ENCODE measurements at places on chromosomes 2 and 18. TPM values are rescaled to one million over a fixed set of nuclear protein-coding genes. Genes with fewer than 3 reads are reported as not detected.

DNA sequence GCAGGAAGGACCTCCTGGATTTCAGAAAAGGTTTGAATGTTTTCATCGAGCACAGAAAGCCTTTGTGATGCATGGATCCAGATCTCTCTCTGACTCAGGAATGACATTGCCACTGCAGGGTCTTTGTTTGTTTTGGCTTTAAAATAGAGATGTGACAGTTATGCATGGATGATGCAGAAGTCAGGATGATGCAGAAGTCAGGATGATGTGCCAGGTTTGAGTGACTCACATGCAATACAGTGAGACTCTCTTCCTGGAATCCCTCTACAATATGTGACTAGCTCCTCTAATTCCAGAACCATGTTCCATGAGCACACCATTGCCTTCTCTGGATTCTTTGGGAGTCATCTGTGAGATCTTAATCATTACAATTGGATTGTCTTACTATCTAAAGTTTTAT lies 177.9 kb upstream of the RAB6C start:
- DNase-seq = no peak

- DNase-seq = no peak
Observed at GRCh38 chr2:10757814-10758286, 36.4 kb downstream of the ATP6V1C2 start.

DNA sequence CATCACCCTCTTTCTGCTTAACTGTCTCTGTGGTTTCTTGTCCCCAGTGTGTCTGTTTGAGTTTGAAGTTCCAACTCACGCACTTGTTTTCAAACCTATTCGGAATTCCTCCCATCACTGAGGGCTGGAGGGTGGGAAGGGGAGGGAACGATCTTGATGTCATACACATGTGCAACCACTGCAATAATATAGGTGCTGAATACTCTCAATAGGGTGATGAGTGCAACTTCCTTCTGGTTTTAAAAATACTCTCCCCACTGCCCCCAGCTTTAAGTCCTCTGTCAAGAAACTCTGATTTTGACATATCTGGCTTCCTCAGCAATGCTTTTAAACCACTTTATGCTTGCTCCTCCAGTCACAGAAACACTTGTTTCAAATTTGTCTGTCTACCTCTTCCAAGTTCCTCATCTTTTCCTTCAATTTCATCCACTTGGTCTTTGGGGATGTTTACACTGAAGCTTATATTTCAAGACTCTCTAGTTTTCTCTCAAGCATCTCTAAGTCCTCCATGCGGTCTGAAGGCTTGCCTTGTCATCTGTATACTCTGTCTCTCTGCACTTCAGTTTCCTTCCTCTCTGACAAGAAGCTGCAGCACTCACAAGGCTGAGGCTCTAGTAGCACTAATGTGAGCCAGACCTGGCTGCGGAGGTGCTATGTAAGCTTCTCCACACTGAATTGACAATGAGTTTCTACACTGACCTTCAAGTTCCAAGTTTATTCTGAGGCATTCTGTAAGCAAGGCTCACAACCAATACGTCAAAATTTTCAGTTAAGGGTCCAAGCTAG lies 422.3 kb downstream of the ZEB2 start:
- no peak for DNase-seq

- DNase-seq = no peak
Observed at GRCh38 chr2:80476535-80477117, 172.1 kb upstream of the LRRTM1 start.

DNA sequence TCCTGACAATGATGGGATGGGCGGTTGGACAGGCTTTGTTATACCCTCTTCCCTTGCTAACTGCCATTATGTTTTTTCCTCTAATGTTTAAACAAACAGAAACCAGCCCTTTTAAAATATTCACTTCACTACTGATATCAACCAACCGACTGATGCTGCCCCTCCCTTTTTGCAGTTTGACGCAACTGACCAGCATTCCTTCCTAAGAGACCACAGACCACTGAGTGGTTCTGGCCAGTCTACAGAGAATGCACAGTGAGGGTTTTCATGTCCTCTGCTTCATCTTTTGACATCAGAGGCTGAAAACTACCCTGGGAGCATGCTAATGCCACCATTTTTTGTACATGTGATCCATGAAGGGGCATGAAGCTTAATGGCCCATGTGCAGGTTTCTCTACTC lies 85.3 kb downstream of the CYP26B1 start:
- DNase-seq = no peak

DNA sequence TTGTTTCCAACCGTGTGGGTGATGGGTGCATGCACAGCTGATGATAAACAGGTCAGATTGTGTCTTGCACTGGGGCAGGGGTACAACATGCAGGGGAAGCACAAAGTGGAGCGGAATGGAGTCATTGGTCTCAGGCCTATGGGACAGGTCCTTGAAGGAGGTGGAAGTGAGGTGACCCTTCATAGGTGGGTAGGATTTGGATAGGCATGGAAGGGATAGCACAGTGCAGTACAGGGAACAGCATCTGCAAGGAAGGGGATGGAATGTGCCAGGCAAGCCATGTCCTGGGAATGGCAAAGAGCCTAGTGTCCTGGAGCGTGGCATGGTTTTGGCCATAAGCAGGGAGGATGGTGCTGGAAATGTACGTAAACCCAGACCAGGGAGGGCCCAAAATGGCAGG lies 143.9 kb downstream of the CAPN13 start:
- DNase-seq = no peak

DNA sequence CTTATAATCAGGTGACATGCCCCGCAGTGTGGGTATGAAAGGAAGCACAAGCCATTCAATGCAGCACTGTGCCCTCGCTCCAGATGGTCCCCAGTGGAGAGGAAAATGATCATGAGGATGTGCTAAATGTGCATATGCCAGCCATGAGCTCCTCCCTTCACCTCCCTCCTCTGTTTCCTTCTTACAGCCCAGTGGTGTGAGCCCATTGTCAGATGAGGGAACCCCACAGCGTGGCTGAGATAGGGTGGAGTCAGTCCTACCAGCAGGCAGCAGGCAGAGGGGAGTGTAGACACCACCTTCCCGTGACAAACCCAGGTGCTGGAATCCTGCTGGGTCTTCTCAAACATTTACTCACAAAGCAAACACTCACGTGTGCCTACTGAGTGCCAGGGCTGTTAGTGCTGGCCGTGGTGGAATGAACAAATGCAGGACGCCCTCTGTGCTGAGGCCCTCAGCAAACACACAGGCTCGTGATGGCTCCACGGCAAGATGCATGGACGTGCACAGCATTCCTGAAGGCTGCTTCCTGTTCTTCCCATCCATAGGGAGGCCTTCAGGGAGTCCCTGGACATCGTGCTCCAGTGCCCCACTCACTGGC lies 181.7 kb upstream of the TPO start:
- DNase-seq = no peak

DNA sequence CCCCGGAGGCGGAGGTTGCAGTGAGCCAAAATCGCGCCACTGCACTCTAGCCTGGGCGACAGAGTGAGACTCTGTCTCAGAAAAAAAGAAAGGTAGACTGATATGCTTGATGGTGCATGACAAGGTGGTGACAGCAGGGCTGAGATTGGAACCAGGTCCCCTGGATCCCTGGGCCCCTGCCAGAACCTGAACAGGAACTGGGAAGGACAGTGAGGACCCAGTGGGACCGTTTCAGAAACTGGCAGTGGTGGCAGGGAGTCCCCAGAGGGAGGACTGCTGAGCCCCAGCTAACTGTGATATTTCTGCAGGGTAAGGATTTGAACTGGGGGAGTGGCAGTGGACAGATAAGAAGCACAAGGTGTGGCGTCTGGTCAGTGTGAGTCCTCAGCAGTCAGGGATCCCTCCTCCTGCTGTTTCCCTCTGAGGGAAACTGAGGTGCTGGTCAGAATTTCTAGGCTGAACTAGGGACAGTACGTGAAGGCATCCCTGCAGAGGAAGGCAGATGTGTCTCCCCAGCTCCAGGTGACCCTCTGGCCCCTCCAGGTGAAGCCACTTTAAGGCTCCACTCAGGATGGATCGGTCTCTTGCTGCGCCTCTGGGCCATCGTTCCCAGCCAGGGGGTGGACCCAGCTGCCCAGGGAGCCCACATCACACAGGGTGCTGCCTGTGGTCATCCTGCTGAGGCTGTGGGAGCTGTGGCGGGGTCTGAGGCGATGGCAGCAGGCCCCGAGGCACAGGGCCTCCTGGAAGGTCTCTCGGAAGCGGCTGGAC lies 5.6 kb downstream of the NMUR1 start:
- DNase-seq = no peak

- DNase-seq = no peak
Observed at GRCh38 chr18:49177812-49178211, 227.0 kb upstream of the SMAD7 start.

- DNase-seq = no peak
Observed at GRCh38 chr2:64760128-64760527, 106.4 kb upstream of the SERTAD2 start.

DNA sequence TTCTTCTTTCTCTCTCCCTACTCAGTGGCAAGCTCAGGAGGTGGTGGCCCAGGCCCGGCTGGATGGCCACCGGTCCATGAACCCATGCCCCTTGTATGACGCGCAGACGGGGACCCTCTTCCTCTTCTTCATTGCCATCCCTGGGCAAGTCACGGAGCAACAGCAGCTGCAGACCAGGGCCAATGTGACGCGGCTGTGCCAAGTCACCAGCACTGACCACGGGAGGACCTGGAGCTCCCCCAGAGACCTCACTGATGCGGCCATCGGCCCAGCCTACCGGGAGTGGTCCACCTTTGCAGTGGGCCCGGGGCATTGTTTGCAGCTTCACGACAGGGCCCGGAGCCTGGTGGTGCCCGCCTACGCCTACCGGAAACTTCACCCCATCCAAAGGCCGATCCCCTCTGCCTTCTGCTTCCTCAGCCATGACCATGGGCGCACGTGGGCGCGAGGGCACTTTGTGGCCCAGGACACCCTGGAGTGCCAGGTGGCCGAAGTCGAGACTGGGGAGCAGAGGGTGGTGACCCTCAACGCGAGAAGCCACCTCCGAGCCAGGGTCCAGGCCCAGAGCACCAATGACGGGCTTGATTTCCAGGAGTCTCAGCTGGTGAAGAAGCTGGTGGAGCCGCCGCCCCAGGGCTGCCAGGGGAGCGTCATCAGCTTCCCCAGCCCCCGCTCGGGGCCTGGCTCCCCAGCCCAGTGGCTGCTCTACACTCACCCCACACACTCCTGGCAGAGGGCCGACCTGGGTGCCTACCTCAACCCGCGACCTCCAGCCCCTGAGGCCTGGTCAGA lies 1.8 kb downstream of the NEU2 start:
- no peak for DNase-seq

DNA sequence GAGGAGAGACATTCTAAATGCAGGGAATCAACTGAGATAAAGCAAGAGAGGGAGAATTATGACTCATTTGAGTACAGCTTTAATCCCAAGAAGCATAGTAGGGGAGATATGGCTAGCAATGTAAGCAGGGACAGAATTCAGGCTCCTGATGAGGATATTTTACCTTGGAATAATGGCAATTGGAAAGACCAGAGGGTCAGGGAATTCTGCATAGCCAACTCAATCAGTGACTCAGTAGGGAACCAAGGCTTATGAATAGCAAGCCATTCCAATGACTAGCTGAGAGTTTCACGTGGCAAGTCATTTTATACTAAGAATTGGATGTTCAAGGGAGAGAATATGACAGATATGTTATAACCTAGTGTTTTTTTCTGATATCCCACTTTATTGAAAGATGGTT lies 563.8 kb upstream of the NETO1 start:
- no peak for DNase-seq

- no peak for DNase-seq
Observed at GRCh38 chr2:159456500-159457426, 159.6 kb downstream of the BAZ2B start.

DNA sequence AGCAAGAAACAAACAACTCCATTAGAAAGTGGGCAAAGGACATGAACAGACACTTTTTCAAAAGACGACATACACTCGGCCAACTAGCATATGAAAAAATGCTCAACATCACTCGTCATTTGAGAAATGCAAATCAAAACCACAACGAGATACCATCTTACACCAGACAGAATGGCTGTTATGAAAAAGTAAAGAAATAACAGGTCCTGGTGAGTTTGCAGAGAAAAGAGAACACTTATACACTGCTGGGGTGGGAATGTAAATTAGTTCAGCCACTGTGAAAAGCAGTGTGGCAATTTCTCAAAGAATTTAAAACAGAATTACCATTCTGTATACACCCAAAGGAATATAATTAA lies 130.5 kb downstream of the PLCL1 start:
- DNase-seq = no peak

The EPB41L3 gene
- not detected for total RNA-seq

The CIB4 gene
- total RNA-seq = not detected

The RTP5 gene
- not detected for total RNA-seq

The CPS1 gene
- 1.1 TPM for total RNA-seq
